Aorta (tissue), 5 donors: ENCODE measurements at places on chromosomes 12 and 14. TPM values are rescaled to one million over a fixed set of nuclear protein-coding genes. Genes with fewer than 3 reads are reported as not detected.

DNA sequence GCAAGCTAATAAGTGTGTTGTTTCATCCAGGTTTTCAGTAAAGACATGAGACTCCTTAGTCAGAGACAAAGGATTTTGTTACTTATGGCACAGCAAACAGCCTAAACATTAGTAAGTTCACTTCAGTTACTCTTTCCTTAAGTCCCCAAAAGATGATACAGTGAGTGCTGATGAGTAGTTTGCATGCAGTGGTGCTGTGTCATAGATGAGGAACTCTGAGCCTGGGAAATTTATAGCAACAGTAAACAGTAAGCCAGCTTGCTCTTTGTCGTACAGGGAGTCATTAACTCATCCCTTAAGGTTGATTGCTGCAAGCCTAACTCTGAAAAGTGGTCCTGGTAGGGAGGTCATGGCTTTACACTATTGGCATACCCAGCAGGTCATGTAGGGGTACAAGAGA lies 208.6 kb upstream of the OR4E1 start:
- DNase-seq, result no peak

GRCh38 chr12:87311206-87311605 lies 718.0 kb downstream of the C12orf50 start:
- no peak for DNase-seq

DNA sequence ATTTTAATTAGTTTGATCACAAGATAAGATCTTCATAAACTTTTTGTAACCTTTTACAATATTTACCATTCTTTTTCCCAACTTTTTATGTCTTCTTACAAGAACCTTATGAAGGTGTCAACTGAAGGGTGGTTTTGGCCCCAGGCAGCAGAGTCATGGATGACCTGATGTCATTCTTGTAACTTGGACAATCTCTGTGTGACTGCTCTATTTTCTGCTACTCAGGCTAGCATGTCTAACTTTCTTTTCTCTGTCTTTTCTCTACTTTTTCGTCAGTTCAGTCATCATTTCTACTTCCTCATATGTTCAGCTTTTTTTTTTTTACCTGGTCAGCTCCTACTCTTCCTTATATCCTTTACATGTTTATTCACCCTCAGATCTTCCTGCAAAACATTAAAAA lies 150.7 kb upstream of the PTPRQ start:
- DNase-seq, result no peak

- DNase-seq, result peak; percentile 73
Measured at GRCh38 chr12:112164011-112164660, 38.8 kb downstream of the TRAFD1 start.

DNA sequence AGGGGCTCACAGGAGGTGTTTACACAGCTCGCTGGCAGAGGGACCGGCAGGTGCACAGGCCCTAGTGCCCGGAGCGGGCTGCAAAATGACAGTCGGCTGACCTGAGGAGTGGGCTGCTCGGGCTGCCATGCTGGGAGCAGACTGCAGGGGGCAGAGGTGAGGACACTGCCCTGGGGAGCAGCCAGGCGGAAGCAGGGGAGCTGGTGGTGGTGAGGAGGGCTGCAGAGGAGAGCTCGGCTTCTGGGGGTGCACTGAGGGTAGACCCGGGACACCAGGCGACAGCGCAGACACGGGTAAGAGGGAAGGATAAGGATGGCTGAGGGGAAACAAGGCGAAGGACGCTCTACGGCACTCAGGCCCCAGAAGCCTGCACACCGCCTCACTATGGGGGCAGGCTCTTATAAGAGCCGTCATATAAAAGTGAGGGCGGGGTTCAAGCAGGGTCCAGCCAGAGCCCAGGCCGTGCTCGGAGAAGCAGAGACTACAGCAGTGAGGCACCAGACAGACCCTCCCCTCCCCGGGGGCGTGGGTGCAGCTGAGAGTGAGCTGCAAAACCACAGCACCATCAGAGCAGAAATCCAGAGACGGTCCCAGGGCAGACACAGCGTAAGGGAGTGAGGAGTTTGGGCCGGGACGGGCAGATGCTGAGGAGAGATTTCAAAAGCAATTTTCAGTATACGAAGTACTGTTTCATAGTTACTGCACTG lies 62.5 kb downstream of the CCDC88C start:
- peak; percentile 47 for DNase-seq

GRCh38 chr14:55832974-55833373 lies 253.0 kb downstream of the KTN1 start:
- DNase-seq, result no peak

DNA sequence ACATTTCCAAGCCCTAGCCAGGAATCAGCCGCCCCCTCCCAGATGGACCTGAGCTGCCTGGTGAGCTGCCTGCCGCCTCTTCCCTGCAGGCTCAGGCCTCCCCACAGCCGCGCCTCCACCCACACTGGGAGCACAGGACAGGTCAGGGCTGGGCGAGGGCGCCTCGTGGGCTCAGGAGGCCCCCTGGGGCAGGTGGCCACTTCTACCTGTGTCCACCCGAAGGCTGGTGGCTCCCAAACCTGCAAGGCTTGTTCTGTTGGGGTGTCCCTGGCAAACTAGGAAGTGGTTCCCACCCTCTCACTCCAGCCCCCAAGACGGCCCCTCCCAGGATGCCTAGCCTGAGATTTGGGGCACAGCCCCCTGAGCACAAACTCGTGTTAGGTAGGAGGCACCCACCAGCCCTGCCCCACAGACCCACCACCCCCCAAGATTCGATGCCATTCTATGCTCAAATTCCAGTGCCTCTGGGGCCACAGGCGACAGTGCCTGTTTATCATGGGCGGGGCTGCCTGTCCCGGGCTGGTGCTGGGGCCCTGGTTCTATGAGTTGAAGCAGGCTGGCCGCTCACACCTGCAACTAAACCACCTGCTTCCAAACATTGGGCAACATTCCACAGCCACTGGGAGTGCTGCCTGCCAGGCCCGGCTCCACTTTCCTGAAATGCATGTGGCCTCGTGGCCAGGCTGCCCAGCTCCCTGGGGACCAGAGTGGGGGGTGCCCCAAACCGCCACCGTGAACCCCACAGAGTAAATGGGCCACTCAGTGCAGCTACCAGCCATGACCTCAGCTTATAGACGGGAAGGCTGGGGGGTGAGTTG lies 6.8 kb downstream of the MMP17 start:
- peak; percentile 68 for DNase-seq

- DNase-seq, result no peak
Measured at GRCh38 chr14:56333359-56334292, 215.4 kb downstream of the PELI2 start.

DNA sequence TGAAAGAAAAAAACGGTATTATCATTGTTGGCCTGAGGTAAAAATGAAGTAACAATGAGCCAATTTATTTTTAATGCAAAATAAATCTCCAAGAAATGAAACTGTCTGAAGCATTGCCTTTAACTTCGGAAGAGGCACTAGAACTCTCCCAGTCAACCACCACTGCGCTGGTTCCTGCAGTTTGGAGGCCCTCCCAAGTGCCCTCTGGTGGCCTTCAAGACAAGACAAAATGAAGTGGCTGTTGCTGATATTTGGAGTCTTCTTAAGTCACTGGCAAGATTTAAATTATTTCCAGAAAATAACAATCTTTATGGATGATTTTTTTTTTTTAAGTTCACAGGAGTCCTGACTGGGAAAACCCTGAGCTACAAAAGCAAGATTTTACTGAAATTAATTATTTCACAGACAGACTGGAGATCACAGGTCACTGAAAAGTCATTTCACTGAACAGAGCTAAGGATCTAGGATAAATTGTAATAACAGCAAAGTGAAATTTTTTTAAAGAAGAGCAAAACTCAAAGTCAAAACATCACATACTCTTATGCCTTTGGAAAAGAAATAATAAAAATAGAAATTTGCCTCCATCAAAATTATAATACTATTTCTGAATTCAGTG lies 58.2 kb downstream of the DICER1 start:
- no peak for DNase-seq

GRCh38 chr14:32497248-32497647 lies 168.2 kb downstream of the AKAP6 start:
- DNase-seq, result no peak

DNA sequence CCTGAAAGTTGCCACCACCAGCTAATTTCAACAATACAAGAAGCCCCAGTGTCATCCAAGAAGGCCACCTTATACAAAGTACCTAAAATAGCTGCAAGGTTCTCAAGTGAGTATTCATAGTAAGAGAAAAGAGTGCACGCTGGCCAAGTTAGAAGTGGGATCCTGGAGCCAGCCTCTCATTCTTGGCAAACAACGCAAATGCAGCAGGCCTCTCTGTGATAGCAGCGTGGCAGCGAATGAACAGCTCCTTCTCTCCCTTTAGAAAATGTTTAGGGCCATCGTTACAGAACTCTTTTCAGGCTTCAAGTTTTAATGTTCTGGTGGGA lies 78.0 kb upstream of the IFNG-AS1 start:
- no peak for DNase-seq

DNA sequence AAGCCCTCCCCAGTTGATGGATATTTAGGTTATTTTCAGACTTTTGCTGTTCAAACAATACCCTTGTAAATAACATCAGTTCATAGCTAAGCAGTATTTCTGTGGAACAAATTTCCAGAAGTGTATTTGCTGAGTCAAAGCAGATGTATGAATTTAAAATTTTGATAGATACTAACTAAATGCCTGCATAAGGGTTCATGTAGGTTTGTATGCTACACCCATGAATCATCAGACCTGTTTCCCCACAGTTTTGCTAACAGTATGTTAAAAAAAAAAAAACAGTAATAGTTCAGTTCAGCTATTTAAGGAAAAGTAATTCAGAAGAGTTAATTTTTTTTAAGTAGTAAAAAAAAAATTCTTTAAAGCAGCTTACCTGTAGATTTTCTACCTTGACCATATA lies 236.1 kb upstream of the DIO2 start:
- no peak for DNase-seq

- no peak for DNase-seq
Measured at GRCh38 chr12:42196723-42197603, 41.1 kb downstream of the YAF2 start.

DNA sequence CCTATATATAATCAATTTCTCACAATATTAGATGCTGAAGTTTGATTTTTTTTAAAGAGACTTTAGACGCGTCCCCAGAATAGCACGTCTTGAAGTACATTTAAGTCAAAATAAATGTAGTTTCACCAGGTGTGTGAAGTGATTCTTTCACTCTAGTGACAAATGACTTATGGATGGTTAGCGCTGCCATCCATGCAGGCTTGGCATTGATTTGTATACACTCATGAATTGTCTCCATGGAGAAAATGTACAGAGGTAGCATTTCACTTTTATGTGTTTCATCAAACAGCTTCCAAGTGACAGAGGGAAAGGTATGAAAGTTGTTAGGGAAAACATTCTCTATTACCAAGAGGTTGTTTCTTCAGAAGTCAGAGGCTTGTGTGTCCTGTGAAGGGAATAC lies 360.8 kb downstream of the PDZRN4 start:
- no peak for DNase-seq

DNA sequence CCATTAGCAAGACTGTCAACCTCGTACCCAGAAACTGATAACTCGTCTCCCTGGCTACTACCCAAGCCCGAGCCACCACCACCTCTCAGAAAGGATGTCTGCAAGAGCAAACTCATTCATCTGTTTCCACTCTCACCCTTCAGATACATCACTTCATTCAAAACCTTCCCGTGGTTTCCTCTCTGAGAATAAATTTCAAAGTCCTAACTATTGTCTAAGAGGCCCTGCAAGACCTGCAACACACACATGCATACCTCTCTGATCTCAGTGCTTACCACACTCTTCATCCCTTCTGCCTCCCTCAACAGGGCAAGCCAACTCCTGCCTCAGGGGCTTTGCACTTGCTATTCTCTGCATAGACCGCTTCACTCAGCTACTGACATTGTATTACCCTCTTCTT lies 40.6 kb downstream of the PPP1R13B start:
- DNase-seq, result no peak

GRCh38 chr14:78170203-78170602 lies at the start of gene NRXN3:
TSS of gene NRXN3 (plus strand) at chr14:78170373. CDS start at chr14:78243094, 72,721 bp downstream.
- DNase-seq, result no peak

DNA sequence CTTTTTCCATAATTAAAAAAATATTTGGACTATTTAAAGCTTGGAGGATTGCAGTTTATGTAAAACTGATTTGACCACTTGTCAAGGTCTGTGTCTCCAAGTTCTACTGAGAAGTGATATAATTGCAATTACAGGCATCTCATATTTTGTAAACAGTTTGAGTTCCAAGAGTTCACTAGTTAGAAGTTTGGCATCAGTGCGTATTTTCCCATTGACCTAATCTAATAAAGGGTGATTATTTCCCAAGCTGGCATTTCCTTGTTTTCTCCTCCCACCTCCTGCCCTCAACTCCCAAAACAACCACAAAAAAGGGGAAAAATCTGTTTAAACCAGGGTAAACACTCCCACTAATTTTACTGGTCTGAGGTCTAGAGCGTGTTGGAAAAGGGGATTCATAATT lies 3.0 kb upstream of the MYF6 start:
- DNase-seq, result no peak

- no peak for DNase-seq
Measured at GRCh38 chr12:114625294-114625851, 58.6 kb downstream of the TBX3 start.

GRCh38 chr14:76876076-76876475 lies 49.9 kb downstream of the LRRC74A start:
- DNase-seq, result peak; percentile 81

DNA sequence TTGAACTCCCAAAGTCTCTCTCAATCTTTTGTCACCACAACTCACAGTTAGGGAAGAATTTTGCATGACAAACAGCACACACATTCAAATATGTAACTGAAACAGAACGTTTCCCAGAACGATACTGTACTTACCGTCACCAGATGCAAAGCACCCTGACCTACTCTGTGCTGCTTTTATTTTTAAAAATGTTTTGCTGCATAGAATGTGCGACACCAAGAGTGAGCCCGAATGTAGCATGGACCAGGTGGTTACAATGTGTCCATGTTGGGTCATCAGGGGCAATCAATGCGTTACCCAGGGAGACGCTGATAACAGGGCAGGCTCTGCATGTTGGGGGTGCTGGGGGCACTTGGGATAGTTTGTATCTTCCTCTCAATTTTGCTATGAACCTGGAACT lies 14.6 kb upstream of the EIF5 start:
- no peak for DNase-seq

GRCh38 chr14:95741781-95742180 lies 27.9 kb upstream of the TCL1A start:
- no peak for DNase-seq

- DNase-seq, result no peak
Measured at GRCh38 chr14:53808042-53808441, 148.6 kb downstream of the BMP4 start.

SERPINA1 gene
- total RNA-seq, result 23.1 TPM

ASCL1 gene
- not detected for total RNA-seq

PRH2 gene
- total RNA-seq, result not detected

HHIPL1 gene
- 2.5 TPM for total RNA-seq

FOXG1 gene
- not detected for total RNA-seq

GSC gene
- total RNA-seq, result 0.55 TPM

VAMP1 gene
- total RNA-seq, result 9.7 TPM

ARF3 gene
- 153 TPM for total RNA-seq

TAS2R9 gene
- not detected for total RNA-seq

NAV3 gene
- total RNA-seq, result 40.3 TPM

OR6C2 gene
- total RNA-seq, result not detected

ANKRD9 gene
- 13.7 TPM for total RNA-seq

SMCO2 gene
- total RNA-seq, result 0.52 TPM

TMEM229B gene
- total RNA-seq, result 4.8 TPM

SOCS4 gene
- 22.6 TPM for total RNA-seq
